ENCODE measurements at places on chromosomes 16 and 17.

GRCh38 chr17:45310380-45311324 is 6.2 kb downstream of the MAP3K14 start:
- no peak for DNase-seq

DNA sequence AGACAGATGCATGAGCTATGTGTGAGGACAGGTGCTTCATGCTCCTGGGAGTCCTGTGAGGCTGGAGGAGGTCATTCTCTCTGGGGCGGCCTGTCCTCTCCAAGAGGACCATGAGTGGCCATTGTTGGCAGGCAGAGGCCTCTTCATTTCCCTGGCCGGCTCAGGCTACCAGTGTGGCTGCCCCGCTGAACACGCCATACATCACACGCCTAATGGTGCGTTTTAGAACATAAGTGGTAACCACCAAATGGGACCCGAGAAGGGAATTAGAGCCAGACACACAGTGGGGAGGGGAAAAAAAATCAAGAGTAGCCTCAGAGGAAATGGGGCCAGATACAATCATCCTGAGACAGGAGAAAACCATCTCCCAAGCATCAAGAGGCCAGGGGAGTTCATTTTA is 140.0 kb downstream of the SPACA3 start:
- DNase-seq = no peak

GRCh38 chr16:4649744-4650442 is 25.3 kb downstream of the MGRN1 start:
- no peak for DNase-seq

DNA sequence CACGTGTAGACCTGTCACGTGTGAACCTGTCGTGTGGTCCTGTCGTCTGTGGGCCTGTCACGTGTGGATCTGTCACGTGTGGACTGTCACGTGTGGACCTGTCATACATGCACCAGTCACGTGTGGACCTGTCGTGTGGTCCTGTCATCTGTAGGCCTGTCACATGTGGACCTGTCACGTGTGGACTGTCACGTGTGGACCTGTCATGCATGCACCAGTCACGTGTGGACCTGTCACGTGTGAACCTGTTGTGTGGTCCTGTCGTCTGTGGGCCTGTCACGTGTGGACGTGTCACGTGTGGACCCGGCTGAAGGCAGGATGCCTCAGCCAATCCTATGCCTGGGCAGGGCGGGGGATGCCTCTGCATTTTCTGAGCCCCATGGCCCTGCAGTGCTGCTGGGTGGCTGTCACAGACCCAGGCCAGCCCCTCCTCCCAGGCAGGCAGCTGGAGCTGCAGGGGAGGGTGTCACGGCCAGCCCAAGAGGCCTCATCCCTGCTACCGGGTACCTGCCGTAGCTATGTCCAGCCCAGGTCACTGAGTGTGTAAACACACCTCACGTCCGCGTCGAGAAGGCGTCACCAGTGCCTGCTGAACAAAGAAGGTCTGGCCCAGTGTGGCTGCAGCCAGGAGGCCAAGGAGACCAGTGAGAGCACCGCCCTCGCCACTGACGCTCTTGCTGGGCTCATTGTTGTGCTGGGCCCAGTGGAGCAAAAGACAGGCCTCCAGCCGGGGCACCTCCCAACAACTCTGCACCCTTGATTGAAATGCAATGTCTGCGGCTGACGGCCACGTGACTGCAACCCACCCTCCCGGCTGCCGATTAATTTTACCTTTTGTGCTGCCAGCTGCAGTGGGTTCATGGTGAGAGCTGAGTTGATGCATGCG is 18.6 kb upstream of the ACSF3 start:
- no peak for DNase-seq

- DNase-seq = peak; percentile 31
Observed at GRCh38 chr16:68005786-68006286, 6.6 kb upstream of the DPEP2 start.

- no peak for DNase-seq
Observed at GRCh38 chr16:28110479-28110878, 47.0 kb upstream of the GSG1L start.

DNA sequence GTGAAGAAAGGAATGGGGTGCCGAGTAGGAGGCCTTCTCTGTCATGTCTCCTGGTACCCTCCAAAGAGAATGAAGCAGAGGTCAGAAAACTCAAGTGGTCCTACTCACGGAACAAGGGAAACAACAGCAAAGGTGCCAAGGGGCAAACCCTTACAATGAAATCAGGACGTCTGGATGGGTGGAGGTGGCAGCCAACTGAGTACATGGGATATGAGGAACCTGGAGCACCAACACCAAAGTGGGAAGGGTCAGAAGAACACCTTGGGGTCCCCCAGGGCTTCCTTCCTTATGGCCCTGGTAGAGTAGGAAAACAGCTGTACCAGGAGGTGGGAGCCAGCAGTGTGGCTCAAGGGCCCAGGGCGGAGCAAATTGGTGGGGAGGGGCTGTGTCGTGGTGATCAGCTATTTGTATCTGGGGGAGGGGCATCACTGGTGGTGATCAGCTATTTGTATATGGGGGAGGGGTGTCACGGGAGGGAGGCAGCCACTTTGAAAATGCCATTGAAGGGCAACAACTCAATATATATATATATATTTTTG is 643 bp downstream of the HIGD1B start:
- no peak for DNase-seq

- no peak for DNase-seq
Observed at GRCh38 chr17:45579529-45580495, 89.3 kb upstream of the PLEKHM1 start.

- DNase-seq = no peak
Observed at GRCh38 chr16:10959161-10959560, 14.8 kb downstream of the CLEC16A start.

DNA sequence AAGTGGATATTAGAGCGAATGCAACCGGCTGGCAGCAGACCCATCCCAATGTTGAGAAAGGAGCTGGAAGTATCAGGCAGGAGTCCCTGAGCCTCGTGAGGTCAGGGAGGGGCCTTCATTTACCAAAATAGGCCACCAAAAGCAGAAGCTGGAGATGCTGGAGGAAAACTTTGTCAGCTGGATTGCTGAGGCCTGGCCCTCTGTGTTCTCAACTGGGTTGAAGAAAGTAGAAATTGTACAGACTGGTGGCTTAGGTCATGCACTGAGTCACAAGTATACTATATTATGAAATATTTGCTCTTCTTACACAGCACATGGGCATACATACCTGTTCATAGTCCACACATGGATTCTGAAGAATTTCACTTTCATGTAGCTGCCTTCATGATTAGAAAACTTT is 23.2 kb upstream of the TEKT3 start:
- no peak for DNase-seq

All from stimulated activated CD4-positive, alpha-beta T cell treated with anti-CD3 and anti-CD28 coated beads, Interleukin-4, amount 100 ng/mL, for 24 hours (primary cell).